ENCODE measurements at places on chromosomes 13 and 19.

DNA sequence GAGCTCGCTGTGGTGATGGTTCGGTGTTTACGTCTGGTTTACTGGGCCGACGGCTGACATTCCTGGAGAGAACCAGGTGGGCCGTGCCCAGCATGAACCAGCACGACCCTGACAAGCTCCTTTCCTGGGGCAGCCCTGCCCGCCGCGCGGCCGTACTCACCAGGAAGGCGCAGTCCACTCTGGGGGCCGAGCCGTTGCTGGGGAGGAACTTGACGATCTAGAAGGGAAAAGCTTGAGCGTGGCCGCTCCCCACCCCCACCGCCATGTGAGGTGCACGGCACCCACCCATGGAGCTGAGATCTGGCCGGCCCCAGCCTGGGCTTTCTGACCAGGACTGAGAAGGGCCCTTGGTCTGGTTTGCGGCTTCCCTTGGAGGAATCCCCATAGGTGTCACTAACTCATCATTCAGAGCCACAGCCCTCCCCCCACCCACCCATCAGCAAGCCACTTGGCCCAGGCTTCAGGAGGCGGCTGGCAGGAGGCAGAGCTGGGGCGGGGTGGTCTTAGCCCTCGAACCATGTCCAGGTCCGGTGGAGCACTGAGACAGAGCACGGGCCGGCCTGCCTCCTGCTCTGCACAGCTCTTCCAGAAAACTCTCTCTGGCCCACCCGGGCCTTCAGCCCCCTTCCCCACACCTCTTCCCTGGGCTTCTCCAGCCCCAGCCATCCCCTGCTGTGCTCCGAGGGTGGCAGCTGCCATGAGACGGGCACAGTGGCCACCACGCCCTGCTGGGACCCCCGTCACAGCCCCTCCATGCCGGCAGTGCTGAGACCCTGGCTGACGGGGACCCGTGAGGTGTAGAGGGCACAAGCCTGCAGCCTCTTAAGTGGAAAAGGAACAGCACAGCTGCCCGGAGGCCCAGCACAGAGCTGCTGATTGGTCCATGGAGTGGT is 6.2 kb downstream of the ATP4B start:
- DNase-seq, result no peak

- DNase-seq, result peak; percentile 54
Measured at GRCh38 chr13:70960841-70961443, 852.7 kb upstream of the KLHL1 start.

GRCh38 chr13:78152415-78152814 is 233.8 kb upstream of the EDNRB start:
- DNase-seq, result no peak

DNA sequence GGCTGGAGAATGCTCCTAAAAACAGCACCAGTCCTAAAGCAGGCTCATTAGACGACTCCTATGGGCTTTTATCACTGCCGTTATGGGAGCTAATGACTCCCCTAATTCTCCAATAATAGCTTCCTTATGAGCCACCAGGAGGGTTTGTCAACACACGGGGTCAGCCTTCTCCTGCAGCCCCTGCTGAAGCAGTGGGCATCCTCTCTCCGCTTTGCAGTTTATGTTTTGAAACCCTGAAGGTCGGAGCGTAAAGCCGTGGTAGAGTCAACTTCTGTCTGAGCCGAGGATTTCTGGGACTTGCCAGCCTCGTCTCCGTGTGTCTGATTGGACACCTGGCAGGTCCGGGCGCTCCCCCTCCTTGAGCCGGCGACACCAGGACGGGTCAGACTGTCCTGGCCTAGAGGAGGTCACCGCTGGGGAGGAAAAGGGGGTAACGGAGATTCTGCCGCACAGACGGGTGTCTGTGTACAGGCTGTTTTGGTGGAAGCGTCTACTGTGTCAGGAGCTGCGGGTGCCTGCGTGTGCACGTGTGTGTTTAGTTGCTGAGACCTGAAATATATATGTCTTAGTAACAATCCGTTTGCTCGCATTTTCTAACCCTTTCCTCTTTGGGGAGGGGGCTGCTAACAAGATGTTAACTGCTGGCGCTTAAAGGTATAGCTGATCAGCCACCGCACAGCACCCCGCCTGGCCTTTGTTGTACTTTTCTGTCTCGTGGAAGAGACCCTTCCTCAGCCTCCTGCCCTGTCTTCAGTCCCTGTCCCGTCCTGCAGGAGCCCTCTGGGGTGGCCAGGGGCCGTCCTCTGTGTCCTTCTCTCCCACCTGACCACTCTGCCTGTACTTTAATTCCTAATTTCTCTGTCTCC is 1.9 kb downstream of the KDM4B start:
- peak; percentile 20 for DNase-seq

GRCh38 chr13:46495066-46495465 is 57.9 kb upstream of the LRCH1 start:
- DNase-seq, result no peak

- DNase-seq, result peak; percentile 70
Measured at GRCh38 chr19:15264061-15264932, 32.0 kb upstream of the EPHX3 start.

- no peak for DNase-seq
Measured at GRCh38 chr19:4362831-4363545, 19.6 kb downstream of the MPND start.

DNA sequence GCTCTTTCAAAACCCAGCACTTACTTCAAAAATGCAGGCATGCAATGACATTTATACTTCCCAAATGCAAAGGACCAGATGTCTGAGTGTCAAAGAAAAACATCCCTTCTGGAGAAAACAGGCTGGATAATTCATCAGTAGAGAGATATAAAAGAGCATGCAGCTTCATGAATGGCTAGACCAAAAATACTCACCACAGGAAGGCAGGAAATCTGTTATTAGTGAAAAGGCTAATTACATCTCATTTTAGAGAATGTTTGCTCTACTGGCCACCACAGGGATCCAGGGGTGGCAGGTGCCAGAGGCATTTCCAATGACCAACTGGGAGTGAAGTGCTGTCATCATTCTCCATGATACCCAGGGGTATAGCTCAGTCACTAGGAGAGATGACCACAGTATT is 106.5 kb downstream of the LHFPL6 start:
- no peak for DNase-seq

DNA sequence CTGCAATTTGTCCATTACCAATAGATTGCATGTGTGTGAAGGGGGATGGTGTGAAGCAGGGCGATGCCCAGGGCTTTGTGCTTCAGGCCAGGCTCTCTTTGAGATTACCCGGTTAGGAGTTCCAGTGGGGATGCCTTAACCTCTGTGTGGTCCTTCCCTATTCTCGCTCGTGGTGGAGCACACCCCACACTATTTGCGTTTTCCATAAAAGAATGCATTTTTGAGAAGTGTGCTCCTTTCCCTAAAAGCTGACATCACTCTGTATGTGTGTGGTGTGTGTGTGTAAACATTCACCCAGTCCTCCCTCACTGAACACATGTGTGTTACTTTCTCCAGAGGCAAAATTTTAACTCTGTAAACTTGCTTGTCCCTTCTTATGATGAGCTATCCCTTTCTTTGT is 308.3 kb downstream of the SLC7A1 start:
- DNase-seq, result no peak

DNA sequence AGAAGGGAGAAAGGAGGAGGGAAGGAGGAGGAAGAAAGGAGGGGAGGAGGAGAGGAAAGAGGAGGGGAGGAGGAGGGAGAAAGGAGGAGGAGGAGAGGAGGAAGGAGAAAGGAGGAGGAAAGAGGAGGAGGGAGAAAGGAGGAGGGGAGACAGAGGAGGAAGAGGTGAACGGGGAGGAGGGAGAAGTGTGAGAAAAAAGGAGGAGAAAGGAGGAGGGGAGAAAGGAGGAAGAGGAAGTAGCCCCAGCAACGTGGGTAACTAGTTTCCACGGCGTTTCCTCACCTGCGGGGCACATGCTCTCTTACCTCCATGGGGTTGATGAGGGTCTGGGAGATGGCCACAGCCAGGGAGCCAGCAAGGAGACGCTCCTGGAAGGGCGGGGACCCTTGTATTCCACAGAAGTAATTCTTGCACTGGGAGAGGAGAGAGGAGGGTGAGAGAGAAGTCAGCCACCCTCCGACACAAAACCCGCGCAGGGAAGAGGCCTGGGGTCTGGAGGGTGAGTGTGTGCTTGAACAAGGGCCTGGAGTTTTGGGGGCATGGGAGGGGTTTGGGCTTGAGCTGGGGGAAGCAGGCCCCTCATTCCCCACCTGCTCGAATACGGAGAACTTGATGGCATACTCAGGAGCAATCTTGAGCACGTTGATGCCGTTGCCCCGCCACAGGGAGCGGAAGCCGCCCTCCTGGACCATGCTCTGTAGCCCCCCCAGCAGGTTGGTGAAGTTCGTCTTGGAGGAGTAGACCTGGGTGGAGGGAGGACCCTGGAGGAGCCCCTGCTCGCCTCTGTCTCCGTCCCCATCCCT is 3.9 kb downstream of the SLC25A41 start:
- DNase-seq, result no peak

DNA sequence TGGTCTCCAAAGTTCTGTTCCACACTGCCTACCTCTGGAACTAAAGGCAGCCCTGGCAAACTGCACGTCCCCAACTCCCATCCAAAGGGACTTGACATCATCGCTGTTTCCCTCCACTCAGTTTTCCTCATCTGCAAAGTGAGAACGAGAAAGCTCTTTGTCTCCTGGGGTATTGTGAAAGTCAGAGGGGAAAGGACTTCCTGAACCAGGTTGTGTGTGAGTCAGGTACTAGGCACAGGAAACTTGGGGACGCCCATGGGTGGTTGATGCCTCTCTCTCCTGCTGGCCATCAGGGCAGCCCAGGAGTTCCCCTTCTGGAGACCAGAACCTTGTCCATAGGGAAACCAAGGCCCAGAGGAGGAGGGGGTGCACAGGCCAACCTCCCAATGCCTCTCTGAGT is 4.7 kb downstream of the CRLF1 start:
- DNase-seq, result no peak

- peak; percentile 43 for DNase-seq
Measured at GRCh38 chr19:3459089-3459881, 21.0 kb downstream of the SMIM24 start.

DNA sequence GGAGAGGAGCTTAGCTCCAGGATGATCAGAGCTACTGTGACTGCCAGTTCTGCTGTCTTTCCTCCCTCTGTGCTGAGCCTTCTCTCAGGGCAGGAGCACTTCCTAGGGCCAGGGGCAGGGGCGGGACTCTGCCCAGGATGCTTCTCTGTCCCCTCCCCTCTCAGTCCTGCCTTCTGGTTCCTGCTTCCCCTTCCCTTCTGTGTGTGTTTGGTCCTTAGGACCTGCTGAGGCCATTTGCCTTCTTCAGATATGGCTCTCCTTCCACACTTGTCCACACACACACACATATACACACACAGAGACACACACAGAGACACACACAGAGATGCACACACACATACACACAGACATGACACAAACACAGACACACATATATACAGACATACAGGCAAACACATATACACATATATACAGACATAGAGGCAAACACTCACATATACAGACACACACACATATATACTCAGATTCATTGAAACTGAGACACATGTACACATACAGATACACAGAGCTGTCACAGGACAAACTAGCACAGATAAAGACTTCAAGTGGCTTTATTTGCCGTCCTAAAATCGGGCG is 22.0 kb upstream of the CD177 start:
- no peak for DNase-seq

GRCh38 chr13:32802159-32802558 is 214.1 kb upstream of the KL start:
- no peak for DNase-seq

GRCh38 chr13:40399756-40400155 is 266.7 kb downstream of the FOXO1 start:
- DNase-seq, result no peak

GRCh38 chr19:21566073-21566472 is 60.7 kb downstream of the ZNF429 start:
- DNase-seq, result no peak

GRCh38 chr19:35088131-35088913 is 27.3 kb upstream of the FXYD3 start:
- DNase-seq, result no peak

DNA sequence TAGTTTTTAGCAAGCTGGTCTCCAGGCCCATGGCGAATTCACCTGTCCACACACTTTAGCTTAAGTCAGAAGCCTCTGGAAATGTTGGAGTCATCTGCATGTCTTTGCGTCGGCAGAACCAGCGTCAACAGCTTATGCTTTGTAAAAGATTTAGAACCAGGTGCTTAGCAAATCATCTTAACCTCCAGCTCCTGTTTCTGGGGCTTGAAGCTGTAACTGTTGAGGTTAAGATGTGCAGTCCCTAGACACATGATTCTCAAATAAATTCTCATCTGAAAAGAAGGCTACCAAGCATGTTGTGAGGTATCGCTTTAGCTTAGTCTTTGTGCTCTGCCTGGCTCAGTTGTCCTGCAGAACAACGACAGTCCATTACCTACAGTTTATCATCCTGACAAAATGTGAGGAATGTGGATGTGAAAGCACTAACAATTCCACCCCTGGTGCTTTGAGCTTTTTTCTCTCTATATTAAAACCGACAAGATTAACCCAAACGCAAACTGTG is 4.4 kb downstream of the EFNB2 start:
- DNase-seq, result no peak

- DNase-seq, result no peak
Measured at GRCh38 chr13:80598189-80598588, 257.3 kb upstream of the SPRY2 start.

DNA sequence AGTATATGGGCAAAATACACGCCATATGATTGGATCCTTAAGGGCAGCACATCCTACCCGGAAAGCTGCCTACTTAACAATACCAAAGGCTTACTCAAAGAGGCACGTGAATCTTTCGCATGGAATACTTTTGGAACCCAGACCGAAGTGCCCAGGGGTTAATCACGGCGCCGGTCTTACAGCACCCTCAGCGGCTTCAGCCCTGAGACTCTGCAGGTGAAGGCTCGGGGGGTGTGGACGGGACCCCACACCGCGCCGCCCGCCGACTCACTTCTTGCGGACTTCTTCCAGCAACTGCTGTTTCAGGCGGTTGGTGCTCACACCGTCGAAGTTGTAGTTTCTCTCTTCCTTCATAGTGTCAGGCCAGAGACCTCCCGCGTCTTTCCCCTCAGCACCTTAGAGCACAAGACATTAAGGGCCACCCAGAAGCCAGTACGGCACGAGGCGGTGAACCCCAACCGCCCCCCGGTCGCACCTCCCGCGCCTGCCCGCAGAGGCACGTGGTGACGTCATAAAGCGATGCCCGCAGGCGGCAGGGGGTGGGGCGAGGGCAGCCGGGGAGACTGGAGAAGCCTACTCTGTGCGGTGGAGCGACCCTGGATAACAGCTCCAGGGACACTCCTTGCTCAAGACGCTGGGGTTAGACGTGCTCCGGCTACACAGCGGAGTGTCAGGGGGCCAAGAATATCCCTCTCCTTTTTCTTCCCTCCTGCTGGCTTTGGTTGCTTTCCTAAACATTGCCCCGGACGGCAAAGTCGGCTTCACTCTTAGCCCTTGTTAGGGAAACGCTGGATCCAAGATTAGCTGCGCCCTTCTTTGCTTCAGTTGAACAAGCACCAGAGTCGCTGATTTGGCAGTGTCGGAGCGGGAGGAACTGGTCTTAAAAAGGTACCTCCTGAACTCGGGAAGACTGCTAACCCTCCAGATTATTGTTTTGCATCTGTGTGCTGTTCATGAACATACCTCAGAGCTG is at the start of gene CCDC169:
CCDC169 (minus strand) TSS at position 449 of the 973 bp plus-strand sequence; CDS start at position 354, 95 bp downstream.
- DNase-seq, result peak; percentile 68

GRCh38 chr19:18704971-18705370 is 21.5 kb downstream of the CRTC1 start:
- DNase-seq, result no peak

- no peak for DNase-seq
Measured at GRCh38 chr13:110875241-110875640, 39.6 kb downstream of the ANKRD10 start.
